ENCODE measurements at places on chromosomes 4 and X.

DNA sequence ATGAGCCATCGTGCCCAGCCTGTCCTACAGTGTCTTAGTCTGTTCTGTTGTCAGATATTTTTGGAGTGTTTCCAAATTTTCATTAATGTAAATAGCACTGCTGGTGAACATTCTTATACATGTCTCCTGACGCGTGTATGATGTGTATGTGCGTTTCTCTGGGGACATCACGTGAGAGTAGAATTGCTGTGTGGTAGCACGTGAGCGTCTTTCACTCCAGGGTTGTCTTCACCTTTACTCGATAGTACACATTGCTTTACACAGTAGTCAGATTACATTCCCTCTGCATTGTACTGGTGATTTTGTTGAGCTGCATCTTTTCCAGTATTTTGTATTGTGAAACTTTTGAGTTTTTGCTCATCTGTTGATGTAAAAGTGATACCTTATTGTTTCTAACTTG is 60.0 kb downstream of the ARHGAP10 start:
- H3K4me1 ChIP-seq, result peaks cover 38% of the 10 kb centered on the region
- no peak for DNase-seq
- no peaks in the 10 kb centered on the region for H3K36me3 ChIP-seq
- no peaks in the 10 kb centered on the region for H3K27me3 ChIP-seq

GRCh38 chr4:185683222-185683621 is 128.8 kb downstream of the SORBS2 start:
- H3K36me3 ChIP-seq, result no peaks in the 10 kb centered on the region
- H3K27ac ChIP-seq, result no peak overlapping the region
- H3K4me3 ChIP-seq, result no peak overlapping the region
- H3K4me1 ChIP-seq, result peaks cover 13% of the 10 kb centered on the region

GRCh38 chr4:29052266-29052665 is 1667.9 kb upstream of the PCDH7 start:
- no peak for DNase-seq
- no peak overlapping the region for H3K27ac ChIP-seq

DNA sequence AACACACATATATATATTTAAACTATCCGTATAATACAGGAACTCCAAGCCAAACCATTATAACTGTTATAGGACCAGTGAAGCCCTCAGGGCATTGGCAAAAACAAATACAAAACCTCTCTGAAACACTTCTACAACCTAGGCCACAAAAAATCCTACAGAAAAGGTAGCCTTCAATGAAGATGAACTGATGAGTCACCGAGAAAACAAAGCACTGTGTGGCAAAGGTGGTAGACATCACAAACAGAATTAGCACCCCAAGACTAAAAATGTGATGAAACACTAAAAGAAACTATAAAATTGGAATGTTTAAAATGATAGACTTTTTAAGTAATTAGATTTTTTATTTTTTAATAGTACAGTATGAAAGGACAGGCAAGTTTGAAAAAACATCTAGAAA is 5.5 kb upstream of the HSPA4L start:
- no peaks in the 10 kb centered on the region for H3K27me3 ChIP-seq
- no peak overlapping the region for H3K27ac ChIP-seq
- peaks cover 9% of the 10 kb centered on the region for H3K4me1 ChIP-seq
- H3K4me3 ChIP-seq, result no peak overlapping the region
- DNase-seq, result no peak
- H3K36me3 ChIP-seq, result no peaks in the 10 kb centered on the region

DNA sequence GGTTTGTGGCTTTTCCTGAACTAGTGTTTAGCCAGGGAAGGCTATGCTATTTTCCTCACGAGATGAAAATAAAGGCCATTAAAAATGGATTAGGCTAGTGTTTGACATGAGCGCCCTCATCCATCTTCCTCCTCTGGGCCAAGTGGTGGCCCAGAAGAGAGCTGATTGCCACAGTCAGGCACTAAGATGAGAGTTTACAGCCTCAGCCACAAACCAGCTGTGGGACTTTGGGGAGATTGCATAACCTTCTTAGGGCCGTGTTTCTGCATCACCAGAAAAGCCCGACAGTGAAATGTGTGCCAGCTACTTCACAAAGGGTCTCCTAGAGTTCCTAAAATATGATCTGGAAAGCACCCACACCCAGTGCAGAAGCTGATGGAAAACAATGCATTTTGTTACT is 42.3 kb upstream of the LNX1 start:
- peaks cover 10% of the 10 kb centered on the region for H3K4me1 ChIP-seq
- no peaks in the 10 kb centered on the region for H3K27me3 ChIP-seq
- no peak overlapping the region for H3K4me3 ChIP-seq
- no peak for DNase-seq

Data from body of pancreas (tissue), 4 donors.